ENCODE measurements at places on chromosomes 11 and 22.

- no peak for DNase-seq
These were observed 26.9 kb upstream of the P2RY2 start for GRCh38 chr11:73191151-73191550.

- no peak for DNase-seq
These were observed 7.1 kb downstream of the LARGE2 start for GRCh38 chr11:45929486-45930030.

DNA sequence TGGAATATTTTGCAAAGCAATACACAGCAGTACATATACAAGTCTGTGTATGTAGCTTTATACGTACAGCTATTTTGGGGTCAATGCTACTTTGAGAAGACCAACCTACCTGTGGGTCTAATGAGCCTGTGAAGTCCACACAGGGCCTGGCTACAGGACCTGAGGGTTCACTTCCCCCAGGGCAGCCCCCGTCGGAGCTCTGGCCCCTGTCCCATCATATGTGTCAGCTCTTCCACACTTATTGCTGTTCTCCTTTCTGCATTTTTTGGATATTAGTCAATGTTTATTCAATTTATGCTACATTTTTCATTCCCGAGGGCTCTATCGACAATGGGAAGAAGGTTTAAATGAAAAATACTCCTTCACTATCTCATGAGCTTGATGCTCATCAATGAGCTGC, 1473.6 kb downstream of the BRD1 start:
- DNase-seq, result no peak

- DNase-seq, result no peak
These were observed 21.0 kb downstream of the OR5M11 start for GRCh38 chr11:56522008-56522407.

DNA sequence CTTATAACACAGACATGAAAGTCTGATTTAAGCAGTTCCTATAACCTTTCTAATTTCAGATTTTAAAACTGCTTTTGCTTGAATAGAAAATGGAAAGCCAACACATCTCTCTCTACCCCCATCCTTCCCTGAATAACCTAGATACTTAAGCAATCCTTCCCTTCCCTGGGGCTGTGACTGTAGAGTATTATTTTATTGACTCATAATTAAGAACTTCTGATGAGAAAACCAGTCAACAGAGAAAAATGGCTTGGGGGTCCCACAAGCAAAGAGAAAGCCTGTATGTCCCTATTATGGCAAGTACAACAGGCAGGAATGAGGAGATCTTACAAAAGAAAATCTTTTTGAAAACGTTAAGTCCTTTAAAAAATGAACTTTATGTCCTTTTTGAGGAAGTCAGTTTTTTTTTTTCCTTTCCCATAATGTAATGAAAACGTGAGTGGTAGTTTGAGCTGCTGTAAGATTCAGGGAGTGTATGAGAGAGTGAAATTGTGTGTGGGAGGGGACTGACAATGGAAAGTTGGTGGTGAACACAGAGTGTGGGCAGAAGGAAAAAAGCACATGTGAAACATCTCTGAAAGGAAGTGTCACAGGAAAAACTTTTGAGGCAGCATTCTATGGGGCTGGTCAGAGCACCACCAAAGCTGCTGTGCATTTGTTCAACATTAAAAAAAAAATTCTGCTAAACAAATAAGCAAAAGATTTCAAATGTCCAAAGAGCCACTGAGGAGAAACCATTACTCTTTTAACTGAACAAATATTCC, 154.6 kb downstream of the MAML2 start:
- DNase-seq, result no peak

GRCh38 chr22:21938071-21938822, 14.4 kb downstream of the PPM1F start:
- peak; percentile 84 for DNase-seq

- no peak for DNase-seq
These were observed 153.7 kb downstream of the FEZ1 start for GRCh38 chr11:125342281-125342930.

DNA sequence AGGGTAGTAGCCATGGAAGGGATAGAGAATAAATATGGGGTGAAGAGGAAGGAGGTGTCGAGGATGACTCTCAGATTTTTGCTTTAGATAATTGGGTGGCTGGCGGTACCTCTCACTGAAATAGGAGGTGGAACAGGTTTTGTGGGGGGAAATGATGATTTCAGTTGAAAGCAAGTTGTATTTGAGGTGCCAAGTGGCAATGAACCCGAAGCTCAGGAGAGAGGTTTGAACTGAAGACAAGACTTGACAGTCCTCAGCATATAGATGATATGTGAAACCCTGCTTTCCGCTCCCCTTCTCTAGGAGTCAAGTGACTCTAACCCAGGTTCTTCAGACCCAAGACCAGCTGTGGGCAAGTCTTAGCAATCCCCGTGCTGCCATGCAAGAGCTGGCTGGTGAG, 33.7 kb downstream of the RRP8 start:
- no peak for DNase-seq

DNA sequence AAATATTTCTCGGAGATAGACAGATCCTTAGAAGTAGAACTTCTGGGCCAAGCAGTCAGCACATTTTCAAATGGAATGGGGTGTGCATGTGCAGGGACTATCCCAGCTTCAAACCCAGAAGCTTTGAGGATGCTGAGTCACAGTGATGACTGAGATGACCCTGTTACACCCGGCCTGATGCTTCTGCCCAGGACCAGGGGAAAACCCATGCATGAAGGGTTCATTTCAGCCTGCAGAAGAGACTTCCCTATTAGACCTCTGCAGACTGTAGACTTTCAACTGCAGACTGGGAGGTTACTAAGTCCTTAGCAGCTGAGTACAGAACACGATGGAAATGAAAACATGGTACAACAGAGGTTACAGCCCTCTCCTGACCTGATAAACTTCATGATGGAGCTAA, 3.6 kb upstream of the OR2AT4 start:
- no peak for DNase-seq

- no peak for DNase-seq
These were observed 38.8 kb downstream of the STIM1 start for GRCh38 chr11:3894128-3894731.

DNA sequence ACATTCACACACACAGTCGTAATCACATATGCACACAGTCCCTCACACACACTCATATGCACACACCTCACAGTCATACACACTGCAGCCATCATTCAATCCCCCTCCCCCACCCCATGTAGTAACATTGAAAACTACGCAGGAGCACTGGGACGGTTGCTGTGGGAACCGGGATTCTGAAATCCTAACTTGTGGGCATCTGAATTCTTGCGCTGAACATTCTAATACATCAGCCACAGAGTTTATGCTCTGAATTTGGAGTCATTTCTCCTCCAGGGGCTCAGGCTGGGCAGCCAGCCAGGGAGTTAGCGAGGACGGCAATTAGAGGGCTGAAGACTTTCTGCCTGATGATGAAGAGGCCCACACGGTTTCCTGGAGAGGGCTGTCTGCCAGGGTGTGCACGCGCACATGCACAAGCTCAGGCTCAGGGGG, 32.7 kb downstream of the CD6 start:
- DNase-seq, result no peak

DNA sequence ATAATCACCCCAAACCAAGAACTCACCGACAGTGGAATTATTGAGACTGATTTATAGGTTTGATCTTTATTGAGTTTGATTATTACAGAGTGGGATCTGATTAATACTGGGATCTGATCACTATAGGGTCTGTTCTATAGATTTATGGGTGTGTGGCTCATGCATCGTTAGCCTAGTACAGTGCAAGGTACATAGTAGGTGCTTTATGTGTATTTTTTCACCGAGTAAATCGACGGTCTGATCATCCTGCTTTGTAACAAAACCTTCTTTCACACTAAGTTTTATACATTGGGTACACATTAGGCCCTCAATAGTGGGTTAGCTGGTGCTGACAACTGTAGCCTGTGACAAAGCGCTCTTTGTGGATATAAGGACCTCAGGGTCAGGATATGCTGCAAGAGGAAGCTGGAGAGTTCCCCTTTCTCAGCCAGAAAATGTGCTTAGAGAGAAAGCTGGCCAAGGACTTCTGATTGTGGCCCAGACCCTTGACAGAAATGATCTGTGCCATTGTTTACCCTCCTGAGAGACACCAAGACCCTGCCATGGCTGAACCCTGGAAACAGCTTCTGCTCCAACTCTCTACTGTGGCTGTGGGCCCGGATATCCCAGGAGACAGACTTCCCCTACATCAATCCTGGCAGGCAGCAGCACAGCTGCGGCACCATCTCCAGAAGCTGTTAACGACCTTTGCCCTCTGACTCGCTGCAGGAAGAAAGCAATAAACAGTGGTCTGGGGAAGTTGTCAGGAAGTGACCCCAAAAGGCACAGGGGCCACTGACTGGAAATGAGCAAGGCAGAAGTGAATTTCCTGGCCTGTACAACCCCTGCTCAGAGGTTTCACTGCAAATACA, 16.1 kb upstream of the TPP1 start:
- no peak for DNase-seq

- DNase-seq, result no peak
These were observed 90.9 kb upstream of the LINC01488 start for GRCh38 chr11:69390561-69390960.

DNA sequence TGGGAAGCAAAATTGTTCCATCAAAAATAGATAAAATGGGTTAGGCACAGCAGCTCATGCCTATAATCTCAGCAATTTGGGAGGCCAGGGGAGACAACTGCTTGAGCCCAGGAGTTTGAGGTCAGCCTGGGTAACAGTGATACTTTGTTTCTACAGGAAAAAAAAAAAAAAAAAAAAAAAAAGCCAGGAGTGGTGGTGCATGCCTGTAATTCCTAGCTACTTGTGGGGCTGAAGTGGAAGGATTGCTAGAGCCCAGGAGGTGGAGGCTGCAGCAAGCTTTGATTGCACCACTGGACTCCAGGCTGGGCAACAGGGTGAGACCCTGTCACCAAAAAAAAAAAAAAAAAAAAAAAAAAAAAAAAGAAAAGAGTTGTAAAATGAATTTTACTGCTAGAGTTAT, 49.6 kb downstream of the KIF18A start:
- no peak for DNase-seq

- no peak for DNase-seq
These were observed 179.7 kb downstream of the IGLL1 start for GRCh38 chr22:23400286-23400981.

GRCh38 chr22:37560608-37561211, 430 bp downstream of the CDC42EP1 start:
- no peak for DNase-seq

- no peak for DNase-seq
These were observed 111.6 kb downstream of the CRYBB2 start for GRCh38 chr22:25331050-25331449.

- DNase-seq, result no peak
These were observed 7.7 kb upstream of the GLYATL1B start for GRCh38 chr11:59078435-59078834.

DNA sequence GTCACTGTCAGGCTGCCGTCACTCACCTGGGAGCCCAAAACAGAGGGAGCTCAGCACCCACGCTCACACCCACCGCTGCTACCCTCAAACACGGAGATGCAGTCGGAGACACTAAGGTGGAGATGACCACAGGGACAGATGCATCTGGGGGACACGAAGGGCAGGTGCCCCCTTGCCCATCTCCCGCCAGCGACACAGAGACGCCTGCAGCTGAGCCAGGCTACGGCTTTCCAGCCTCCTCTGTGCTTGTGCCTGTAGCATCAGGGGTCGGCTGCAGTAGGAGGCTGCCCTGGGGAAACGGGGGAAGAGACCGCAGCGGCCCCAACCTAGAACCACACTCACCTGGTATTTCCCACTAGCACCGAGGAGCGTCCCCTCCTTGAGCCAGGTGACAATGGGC, 19.3 kb downstream of the IGSF9B start:
- no peak for DNase-seq

DNA sequence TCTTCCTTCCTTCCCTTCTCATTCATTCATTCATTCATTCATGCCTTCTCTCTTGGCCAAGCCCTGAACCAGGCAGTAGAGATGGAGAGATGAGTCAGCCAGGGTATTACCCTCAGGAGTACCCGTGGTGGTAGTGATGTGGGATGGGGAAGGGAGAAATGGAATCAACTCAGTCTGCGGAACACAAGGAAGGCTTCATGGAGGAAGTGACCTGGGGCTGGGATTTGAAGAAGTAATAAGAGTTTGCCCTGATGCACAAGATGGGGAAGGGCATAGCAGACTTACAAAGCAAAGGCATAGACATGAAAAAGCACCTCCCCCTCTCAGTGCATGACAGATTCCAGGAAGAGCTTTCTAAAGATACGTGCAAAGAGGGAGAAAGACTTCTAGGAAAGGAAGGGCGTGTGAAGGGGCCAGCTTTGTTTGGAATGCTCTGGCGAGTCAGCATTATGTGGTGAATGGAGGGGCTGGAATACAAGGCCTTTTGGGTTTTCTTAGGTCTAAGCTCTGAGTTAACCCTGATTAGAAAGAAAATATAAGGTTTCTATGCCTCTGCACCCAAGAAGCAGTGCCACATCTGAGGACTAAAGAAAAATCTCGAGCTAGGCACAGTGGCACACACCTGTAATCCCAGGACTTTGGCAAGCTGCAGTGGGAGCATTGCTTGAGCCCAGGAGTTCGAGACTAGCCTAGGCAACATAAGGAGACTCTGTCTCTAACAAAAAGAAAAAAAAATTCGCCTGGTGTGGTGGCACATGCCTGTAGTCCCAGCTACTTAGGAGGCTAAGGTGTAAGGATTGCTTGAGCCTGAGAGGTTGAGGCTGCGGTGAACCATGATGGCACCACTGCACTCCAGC, 36.4 kb upstream of the ACER3 start:
- no peak for DNase-seq

DNA sequence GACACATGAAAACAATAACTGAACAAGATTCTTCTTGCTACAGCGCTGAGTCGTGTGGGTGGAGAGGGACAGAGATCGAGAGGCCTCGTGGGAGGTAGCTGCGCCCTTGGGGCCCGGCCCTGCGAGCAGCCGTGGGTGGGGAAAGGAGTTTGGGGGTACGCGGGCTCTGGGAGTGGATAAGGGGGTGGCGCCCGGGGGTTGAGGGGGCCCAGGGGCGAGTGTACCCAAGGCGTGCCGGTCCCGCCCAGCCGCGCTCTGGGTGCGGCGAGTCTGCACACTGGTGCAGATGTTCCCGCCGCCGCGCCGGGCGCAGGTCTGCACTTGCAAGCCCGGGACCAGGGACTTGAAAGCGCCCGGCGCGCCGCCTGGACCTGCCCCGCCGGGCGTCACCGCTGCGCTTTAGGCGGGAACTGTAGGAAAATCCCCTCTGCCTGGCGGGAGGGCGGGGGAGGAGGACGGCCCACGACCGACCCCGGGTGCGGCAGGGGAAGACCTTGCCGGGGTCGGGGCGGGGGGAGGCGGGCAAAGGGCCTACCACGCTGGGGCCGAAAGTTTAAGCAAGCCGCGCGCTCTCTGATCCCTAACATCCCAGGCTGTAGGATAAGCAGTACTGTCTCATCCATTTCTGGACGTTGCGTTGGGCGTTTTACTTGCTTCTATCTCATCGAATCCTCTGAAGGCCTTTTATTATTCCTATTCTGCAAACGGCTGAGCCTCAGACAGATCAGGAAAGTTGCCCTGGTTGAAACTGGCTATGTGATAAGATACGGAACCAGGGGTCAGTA, 1.4 kb upstream of the KREMEN1 start:
- DNase-seq, result peak; percentile 0
